ENCODE measurements at places on chromosomes 12 and 14.

DNA sequence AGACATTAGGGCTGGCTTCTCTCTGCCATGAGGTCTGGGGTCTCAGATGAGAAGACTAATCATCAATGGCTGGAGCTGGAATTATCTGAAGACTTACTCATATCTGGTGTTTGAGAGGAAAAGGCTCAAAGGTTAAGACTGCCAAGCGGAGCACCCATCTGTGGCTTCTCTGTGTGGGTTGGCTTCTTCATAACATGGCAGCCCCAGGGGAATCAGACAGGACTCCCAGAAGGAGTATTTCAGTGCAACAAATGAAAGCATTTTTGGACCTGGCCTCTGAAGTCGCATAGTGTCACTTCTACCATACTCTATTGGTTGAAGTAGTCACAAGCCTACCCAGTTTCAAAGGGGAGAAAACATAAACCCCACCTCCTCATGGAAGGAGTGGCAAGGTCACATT is 171.8 kb upstream of the KRR1 start:
- DNase-seq, result no peak

- no peak for DNase-seq
Measured at GRCh38 chr14:53147208-53147607, 5.9 kb downstream of the DDHD1 start.

DNA sequence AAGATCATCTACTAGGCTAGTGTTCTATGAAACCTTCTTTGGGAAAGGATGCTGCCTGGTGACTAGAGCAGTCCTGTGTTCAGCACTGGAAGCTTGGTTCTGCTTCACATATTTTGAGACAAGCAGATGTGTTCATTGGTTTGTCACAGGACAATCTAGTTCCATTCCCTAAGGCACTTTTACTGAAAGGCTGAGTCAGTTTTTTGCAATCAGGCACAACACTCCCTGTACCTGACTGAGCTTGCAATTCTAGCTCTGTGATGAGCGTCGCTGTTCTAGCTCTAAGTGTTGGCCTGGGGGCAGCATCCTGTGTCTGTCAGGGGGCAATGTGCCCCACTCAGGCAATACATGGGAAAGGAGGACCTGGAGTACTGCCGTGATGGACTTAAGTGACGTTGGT is 144.4 kb downstream of the CAND1 start:
- DNase-seq, result no peak

- no peak for DNase-seq
Measured at GRCh38 chr12:27013611-27014084, 536 bp downstream of the TM7SF3 start.

- no peak for DNase-seq
Measured at GRCh38 chr12:128276471-128276870, 9.5 kb downstream of the TMEM132C start.

DNA sequence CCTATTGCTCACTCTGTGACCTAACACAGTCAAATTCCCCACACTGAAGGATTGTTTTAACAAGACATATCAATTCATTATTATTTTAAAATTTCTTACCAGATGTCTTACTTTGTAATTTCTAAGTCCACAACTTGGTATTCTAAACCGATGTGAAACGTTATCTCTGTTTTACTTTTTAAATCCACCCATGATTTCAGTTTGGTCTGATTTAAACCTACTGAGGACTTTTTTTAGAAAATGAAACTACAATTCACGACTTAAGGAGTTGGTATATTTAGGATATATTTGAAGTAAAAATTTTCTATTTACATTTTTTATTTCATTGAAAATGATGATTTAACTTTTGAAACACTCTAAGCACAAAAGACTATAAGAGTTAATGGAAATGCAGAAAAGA is 35.1 kb upstream of the GRIP1 start:
- DNase-seq, result no peak

DNA sequence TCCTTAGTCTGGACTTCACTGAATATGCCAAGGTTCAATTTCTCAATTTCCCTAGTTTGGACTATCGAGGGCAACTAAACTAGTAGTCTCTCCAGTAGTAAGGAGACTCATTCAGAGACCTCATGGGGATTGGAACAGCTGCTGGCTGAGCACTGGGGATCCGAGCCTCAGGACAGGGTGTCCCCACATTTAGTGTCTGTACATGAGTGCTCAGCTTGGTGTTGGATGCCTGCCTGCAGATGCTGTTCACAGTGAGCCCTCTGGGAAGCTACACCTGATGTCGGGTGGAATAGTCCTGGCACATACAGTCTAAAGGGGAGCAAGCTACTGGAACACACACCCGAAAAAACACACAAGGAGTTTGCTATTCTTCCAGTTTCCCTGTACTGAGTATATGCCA is 820 bp upstream of the FGF23 start:
- no peak for DNase-seq

DNA sequence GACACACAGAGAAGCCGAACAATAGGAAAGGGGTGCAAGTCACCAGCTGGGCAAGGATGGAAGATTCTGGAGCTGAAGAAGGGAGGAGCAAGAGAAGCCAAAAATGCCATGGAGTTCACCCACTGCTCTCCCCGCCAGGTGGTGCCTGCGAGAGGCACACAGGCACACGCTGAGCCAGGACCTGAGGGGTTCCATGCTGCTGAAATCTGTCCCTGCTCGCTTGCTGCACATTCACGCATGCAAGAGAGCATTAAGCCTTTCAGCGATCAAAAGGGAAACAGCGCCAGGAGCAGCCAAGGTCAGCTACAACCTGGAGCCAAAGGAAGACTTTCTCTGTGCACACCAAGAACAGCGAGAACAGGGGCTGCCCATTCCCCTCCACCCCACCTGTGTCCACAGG is 104.1 kb downstream of the ANO2 start:
- DNase-seq, result no peak

- DNase-seq, result no peak
Measured at GRCh38 chr14:65045709-65046108, 56.6 kb downstream of the MAX start.

- no peak for DNase-seq
Measured at GRCh38 chr12:4202487-4202886, 71.1 kb upstream of the CCND2 start.

- no peak for DNase-seq
Measured at GRCh38 chr12:77062396-77062795, 3.0 kb downstream of the E2F7 start.

GRCh38 chr12:71662849-71663560 is 643 bp downstream of the ZFC3H1 start:
- peak; percentile 79 for DNase-seq

GRCh38 chr12:63955831-63956666 is 111.5 kb downstream of the SRGAP1 start:
- no peak for DNase-seq

DNA sequence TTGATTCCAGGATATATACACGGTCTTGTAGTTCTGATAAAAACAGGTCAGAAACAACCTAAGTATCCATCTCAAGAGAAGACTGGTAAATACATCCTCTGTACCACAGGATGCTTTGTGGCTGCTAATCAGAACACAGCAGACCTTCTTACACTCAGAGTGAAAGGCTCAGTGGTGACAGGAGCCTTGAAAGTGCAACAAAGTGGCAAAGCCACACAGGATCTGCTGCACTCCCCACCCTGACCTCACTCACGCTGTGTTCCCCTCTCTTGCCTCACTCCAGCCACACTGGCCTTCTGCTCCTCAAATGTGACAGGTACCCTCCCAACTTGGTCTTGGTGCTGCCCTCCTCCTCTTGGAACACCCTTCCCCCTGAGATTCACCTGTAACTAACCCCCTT is 98.1 kb upstream of the GRIP1 start:
- DNase-seq, result peak; percentile 66

DNA sequence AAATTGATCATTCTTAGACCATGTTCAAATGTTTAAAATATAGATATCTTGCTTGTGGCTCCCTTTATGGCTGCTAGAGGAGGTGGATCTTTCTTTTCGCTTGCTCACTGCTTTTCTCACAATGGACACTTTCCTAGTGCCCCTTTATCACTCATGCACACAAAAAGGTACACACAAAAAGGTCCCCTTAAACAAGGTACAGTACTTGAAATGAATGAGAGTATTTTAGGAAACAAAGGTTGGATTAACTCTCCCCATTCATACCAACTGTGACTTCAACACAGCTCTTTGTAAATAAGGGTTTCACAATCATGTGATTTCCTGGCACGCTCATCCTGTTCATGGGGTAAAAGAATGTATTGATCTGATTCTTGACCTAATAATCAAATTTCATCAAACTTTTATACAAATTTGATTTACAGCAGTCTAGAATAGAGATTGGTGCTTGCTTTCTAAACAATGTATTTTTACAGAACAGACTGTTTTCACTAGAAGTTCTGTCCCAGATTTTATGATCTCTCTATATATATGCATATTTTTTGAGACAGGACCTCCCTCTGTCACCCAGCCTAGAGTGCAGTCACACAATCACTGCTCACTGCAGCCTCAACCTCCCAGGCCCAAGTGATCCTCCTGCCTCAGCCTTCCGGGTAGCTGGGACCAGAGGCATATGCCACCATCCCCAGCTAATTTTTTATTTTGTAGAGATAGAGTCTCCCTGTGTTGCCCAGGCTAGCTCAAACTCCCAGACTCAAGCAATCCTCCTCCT is 34.4 kb upstream of the EPS8 start:
- DNase-seq, result no peak

DNA sequence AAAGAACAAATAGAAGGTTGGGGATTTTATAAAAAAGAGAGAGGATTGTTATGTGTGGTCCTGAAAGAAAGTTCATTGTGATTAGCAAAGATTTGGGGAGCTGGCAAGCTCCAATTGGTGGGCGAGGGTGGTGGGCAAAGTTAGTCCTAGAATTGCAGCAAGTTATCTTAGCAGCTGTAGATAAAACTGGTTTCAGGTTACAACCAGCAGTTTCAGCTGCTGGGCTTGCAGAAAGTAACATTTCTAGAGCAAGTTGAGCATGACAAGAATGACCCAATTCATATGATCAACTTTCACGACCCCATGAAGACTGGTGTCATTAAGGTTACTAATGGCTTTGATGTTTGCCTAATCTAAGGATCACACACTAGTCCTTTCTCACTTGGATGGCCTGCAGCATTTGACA is 177.9 kb upstream of the NUDT4 start:
- no peak for DNase-seq

DNA sequence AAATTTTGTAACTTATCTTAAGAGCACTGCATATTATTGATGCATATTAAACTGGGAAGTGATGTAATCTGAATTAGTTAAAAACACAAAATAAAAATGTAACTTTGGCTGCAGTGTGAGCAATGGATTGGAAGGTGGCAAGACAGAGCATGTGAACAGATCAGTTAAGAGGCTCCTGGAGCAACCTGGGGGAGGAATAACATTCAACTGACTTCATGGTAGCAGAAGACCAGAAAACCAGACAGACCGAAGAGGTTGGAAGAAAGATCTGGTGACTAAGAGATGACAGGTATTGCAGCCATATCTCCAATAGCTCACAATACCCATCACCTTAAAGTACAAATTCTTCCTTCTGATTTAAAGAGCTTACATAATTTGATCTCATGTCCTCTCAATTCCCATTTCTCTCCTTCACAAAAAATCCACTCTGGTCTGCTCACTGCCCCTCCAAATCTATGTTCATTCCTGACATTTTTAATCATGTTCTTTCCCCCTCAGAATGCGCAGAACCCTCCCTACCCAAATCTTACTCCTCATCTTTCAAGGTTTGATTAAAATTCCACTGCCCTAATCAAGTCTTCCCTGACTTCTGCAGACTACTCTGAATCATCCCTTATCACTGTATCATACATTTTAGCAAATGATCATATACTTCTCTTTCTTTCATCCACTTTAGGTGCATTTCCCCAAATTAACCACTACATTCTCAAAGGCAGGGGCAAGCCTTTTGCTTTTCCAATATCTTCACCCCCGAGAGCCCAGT is 51.5 kb downstream of the DUSP16 start:
- DNase-seq, result no peak

- DNase-seq, result peak; percentile 17
Measured at GRCh38 chr12:42094277-42094676, 50.4 kb downstream of the GXYLT1 start.

GRCh38 chr12:90712671-90713070 is 242.3 kb downstream of the CCER1 start:
- no peak for DNase-seq

- no peak for DNase-seq
Measured at GRCh38 chr12:104959335-104959841, 1.3 kb upstream of the SLC41A2 start.

GRCh38 chr14:51650716-51651387 is 858 bp upstream of the FRMD6 start:
- no peak for DNase-seq

- no peak for DNase-seq
Measured at GRCh38 chr12:90991952-90992465, 12.8 kb downstream of the EPYC start.

GRCh38 chr14:71411738-71412137 is 504.5 kb downstream of the PCNX1 start:
- no peak for DNase-seq

GRCh38 chr14:39861696-39862095 is 429.5 kb upstream of the FBXO33 start:
- no peak for DNase-seq

- no peak for DNase-seq
Measured at GRCh38 chr12:79275631-79276030, 411.1 kb downstream of the SYT1 start.

GRCh38 chr12:116856729-116857128 is 24.5 kb downstream of the HRK start:
- DNase-seq, result no peak

GRCh38 chr14:28576523-28576922 is 190.1 kb upstream of the FOXG1 start:
- no peak for DNase-seq

DNA sequence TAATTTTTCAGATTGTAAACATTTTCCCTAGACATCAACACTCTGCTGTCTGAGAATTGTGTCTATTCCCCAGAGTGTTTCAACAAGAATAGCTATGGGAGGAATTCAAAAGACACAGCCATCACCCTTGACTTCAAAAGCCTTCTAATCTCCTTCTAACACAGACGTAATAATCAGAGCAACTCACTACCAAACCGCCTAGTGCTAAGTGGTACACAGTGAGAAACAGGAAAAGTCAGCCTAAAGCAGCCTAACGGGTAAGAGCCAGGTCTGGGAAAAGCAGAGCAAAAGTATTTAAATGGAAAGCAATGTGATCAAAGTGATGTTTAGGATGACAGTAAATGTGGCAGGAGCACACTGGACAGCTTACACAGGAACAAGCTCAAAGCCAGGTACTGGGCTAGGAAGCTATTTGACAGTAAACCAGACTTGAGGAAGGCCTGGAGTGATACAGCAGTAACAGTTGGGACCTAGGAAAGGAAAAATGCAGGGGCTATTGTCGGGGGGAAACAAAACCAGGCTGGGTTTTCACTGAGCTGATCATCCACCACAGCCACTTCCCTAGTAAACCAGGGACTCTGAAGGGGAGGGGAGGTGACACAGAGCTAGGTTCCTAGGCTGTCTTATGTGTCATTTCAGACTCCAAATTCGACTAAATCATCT is 29.4 kb downstream of the CORO1C start:
- DNase-seq, result no peak

- DNase-seq, result no peak
Measured at GRCh38 chr14:31360919-31361662, 59.3 kb downstream of the HEATR5A start.

DNA sequence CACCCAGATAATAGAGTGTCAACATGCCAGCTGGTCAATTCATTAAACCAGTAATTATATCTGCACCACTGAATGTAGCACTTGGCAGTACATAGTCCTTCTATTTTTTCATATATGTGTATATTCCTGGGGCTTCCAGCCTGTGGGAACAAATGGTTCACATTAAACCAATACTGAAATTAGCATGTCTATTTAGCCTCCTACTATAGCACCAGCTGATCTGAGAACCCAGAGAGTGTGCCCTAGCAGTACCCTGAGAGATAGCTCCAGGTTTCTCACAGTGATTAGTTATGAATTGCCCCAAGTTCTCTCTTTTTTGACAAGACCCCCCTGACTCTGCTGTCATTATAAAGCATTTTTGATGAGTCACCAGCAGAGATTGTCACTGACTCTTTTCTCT is 1097.3 kb upstream of the FLRT2 start:
- no peak for DNase-seq
